ENCODE measurements at places on chromosomes 6 and 20.
A peak's percentile ranks its signal among the peaks of the same experiment; 100 is the strongest.

DNA sequence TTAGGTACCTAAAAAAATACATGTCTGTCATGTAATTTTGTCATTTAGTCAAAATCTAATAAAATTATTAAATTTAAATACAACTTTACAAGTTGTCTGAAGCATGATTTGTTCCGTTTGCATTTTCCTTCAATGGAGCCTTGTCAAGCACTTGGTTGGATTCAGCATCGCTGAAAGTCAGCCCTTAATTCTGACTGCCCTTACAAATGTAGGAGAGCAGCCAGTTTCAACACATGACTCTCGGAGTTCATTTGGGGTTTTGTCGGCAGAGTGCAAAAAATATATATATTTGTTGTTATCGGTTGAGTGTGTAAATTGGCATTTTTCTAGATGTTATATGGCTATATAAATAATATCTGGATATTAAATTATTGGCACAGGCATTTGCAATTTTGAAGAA lies 180.6 kb downstream of the RPS12 start:
- no peak for DNase-seq

- DNase-seq: peak; percentile 37
Observed at GRCh38 chr6:75349262-75349984, 64.8 kb upstream of the TMEM30A start.

GRCh38 chr20:12504779-12505178 lies 504.0 kb upstream of the SPTLC3 start:
- no peak for DNase-seq

- DNase-seq: no peak
Observed at GRCh38 chr6:14966906-14967711, 278.8 kb upstream of the JARID2 start.

DNA sequence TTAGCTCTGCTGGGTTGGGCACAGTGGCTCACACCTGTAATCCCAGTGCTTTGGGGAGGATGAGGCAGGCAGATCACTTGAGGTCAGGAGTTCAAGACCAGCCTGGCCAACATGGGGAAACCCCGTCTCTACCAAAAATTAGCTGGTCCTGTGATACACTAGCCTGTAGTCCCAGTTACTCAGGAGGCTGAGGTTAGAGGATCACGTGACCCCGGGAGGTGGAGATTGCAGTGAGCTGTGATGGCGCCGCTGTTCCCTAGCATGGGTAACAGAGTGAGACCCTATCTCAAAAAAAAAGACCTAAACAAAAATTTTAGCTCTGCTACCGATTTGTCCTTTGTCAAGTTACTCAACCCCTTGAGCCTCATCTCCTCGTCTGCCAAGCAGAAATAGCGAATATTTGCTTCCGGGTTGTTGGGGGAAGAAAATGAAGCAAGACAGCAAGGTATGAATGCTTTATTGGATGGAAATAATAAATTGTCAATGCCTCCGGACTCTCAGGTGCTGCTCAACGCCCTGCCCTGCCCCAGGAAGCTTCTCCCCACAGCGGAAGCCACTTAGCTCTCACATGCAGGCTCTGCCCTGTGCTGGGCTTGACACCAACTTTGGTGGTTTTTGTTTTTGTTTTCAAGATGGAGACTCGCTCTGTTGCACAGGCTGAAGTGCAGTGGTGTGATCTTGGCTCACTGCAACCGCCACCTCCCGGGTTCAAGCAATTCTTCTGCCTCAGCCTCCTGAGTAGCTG lies 24.9 kb upstream of the ITCH start:
- DNase-seq: no peak

DNA sequence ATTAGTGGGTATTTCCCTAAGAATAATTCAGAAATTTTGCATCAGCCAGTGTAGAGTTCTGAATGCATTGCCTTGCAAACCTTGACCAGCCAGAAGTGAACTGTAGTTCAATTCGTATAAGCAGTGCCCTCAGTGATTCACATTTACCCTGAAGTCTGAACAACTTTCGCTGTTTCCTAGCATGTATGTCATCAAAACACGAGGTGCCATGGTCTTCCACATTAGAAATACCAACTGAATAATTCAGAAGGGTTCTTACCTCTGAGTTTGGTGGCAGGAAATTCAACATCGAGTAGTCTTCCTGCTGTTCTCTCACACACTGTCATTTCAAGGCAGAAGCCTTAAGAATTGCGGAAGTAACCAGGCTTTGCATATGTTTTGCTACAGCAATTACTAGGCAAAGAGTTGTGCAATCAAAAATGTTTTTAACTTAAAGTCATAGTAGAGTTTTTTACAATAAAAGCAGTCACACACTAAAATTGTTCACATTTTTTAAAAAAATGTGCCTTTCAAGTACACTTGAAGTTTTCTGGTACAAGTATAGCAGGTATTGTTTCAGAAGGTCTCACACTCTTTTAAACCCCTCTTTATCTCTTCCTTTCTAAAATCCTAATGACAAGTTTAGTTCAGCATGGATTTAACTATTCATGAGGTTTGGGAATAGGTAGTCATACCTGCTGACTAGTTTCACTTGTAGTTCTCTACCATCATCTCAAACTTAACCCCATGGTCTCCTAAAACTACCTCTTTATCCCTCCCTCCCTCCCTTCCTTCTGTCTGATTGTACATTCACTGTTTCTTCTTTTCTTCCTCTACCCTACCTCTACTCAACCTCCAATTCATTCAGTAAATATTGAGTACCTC lies 118.3 kb downstream of the STXBP5 start:
- no peak for DNase-seq

DNA sequence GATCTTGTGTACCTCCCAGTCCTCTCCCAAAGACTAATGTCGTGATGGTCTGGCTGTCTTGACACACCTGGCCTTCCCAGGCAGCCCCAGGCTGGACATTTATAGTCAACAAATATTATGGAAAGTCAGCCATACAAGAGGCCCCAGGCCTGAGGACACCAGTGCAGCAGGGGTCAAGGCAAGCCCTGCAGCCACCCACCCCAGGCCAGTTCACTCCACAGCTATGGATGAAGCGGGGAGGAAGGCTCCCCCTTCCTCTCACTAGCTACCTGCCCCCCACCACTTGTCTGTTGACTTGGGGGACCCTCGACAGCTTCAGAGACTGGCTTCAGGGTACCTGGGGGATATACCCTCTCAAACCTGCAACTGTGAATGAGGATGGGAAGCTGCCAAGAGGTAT lies 132.1 kb downstream of the MRPL14 start:
- DNase-seq: no peak

DNA sequence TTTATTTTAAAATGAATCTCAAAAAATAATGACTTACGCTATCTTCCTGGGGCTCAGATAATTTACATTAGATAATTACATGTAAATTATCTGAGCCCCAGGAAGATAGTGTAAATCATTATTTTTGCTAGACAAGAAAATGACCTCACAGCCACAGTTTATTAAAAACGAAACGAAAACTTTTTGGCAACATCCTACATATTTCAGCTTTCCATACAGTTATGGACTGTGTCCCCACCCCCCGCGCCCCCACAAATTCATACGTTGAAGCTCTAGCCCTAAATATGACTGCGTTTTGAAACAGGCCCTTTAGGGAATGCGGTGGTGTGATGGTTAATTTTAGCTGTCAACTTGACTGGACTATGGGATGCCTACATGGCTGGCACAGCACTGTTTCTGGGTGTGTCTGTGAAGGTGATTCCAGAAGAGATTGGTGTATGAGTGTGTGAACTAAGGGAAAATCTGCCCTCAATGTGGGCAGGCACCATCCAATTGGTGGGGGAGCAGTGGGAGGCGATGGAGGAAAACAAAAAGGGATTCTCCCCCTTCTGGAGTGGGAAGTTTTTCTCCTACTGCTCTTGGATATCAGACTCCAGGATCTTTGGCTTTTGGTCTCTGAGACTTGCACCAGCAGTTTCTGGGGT lies 52.6 kb downstream of the TRPC4AP start:
- no peak for DNase-seq

DNA sequence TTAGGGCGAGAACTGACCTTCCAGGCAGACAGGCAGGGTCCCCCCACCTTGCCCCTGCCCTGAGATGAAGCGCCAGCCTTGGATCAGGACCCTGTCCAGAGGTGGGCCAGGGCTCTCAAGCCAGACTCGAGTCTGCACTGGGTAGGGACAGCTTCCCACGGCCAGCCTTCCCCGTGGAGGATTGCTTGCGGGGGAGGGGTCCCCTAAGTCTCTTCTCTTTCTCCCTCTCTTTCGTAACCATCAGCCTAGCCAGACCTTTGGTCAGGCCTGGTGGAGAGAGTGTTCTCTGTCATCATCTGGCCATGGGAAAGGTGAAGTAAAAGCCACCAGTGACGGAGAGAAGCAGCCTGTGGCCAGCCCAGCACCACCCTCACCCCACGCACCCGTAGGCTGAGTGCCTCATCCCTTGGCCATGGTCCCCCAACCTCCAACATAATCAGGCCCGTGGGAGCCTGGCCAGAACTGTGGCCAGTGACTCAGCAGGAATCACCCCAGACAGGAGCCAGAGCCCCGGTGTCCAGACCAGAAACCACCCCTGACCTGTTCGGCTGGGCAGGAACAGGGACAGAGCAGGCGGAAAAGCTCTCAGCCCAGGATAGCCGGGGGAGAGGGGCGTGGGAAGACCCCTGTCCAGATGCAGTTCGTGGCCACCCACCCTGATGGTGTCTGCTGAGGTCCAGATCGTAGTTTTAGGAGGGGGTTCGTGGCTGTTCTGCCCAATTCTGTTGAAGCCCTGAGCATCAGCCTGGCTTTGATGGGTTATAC lies 47.1 kb downstream of the SNAI1 start:
- DNase-seq: peak; percentile 93

- DNase-seq: no peak
Observed at GRCh38 chr6:44493132-44493531, 105.6 kb downstream of the CDC5L start.

- no peak for DNase-seq
Observed at GRCh38 chr6:12331474-12331873, 41.3 kb downstream of the EDN1 start.

DNA sequence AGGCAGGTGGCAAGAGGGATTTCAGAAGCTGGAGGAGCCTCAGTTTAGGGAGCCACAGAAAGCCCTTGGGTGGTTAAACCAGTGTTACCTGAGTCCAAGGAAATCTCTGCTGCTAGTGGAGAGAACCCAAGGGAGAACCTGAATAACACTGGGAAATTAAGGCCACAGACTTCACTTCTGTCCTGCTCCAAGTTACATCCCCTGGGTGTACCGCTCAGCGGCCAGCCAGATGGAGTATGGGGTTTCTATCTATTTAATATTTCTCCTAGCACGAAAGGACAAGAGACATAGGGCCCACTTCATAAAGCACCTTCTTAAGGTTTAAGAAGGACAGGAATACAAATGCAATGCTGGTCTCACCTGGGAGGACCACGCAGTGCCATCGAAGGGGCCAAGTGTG lies 5.8 kb upstream of the CNKSR3 start:
- DNase-seq: no peak
